ENCODE measurements at places on chromosomes 2 and 18.
A peak's percentile ranks its signal among the peaks of the same experiment; 100 is the strongest.

- peak; percentile 42 for DNase-seq
These were observed 5.2 kb downstream of the FHOD3 start for GRCh38 chr18:36302676-36303075.

GRCh38 chr18:62832282-62832681 is 116.9 kb downstream of the PHLPP1 start:
- DNase-seq = no peak

GRCh38 chr2:239065537-239065936 is 217.7 kb downstream of the TWIST2 start:
- DNase-seq = no peak

DNA sequence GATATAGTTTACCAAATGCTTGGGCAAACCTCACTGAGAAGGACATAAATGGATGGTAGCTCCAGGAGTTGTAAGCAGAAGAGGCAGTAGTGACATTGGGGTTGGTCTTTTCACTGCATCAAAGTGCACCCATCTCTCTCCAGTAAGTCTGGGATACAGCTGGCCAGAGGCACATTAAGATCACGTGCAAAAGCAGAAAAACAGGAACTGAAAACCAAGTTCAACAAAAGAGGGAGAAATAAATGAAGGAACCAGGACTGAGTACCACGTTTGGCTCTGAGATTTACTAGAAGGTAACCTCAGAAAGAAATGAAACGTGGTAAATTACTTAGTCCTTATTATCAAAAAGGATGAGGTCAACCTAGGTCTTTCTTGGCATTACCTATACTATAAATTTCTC is 259.2 kb downstream of the OSR1 start:
- DNase-seq = no peak

GRCh38 chr2:33307659-33308270 is 168.7 kb upstream of the RASGRP3 start:
- DNase-seq = no peak

GRCh38 chr2:79982445-79982844 is 322.1 kb downstream of the LRRTM1 start:
- DNase-seq = no peak

DNA sequence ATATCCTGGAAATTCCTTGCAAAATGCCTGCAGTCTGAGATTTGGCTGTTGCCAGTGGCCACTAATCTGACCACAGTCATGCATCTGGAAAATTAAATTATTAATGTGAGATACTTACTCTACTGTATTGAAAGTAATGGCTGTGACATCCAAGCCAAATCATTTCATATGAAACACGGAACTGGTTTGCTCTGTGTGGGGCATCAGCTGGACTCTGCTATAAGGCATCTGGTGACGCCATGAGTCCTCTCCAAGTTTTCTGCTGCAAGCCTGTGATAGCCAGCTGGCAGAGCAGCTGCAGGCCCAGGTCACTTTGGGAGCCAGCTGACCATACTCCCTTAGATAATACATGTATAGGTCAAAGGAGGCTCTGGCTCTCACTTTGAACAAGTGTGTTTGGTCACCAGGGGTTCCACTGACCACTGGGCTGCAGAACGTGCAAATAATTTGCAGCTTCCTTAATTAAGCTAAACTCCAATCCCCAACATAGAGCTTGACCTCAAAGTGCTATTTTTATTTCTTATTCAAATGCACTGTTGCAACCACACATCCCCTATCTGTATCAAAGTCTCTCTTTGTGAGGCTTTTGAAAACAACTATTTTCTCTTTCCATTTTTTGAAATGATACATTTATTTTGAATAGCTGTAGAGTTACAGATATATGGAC is 152.9 kb downstream of the NCKAP5 start:
- DNase-seq = no peak

- DNase-seq = peak; percentile 59
These were observed 650 bp downstream of the CCBE1 start for GRCh38 chr18:59696311-59697235.

- peak; percentile 49 for DNase-seq
These were observed 61.6 kb downstream of the ST3GAL5 start for GRCh38 chr2:85826990-85827878.

DNA sequence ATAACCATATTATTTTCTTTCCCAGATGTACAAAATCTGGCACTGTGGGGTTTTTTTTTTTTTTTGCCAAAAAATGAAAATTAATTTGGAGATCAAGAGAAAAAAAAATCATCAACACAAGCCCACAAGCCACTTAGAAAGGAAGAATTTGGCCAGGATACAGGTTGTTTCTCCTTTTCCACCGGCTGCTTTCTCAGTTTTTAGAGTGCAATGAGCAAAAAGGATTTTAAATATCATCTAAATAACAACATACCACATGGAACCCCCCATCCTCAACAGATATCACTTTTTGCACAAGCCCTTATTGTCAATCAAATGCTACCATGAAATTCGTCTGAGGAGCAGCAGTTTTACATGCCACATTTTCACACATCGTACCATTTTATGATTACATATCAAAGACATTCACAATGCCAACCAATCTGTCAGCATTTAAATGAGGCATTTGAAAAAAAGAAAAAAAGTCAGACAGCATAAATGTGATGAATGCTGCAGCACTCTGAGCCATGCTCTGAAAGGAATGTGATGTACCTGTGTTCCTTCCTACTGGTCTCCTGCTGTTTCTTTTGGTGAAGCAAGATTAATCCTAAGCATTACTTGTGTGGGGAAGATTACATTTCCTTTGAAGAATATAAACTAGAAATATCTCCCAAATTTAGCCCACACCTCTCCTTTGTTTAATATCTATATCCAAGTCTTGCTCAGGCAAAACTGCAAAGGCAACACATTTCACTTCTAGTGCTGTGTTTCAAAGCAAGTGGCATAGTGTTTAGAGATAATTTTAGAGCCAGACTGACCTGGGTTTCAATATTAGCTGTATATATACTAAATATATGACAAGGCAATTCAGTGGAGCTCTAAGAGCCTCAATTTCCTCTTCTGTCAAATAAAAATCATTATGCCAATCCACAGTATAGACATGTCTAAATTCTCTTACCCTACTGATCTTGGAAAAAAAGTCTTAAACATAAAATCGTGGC is 391.3 kb downstream of the CMPK2 start:
- DNase-seq = no peak

GRCh38 chr18:42513441-42513840 is 558.4 kb downstream of the PIK3C3 start:
- no peak for DNase-seq

GRCh38 chr2:218924757-218925156 is 34.7 kb upstream of the CDK5R2 start:
- no peak for DNase-seq

- DNase-seq = no peak
These were observed 22.9 kb upstream of the DARS1 start for GRCh38 chr2:136008205-136008865.

GRCh38 chr18:11256251-11256650 is 106.9 kb upstream of the PIEZO2 start:
- no peak for DNase-seq

- DNase-seq = no peak
These were observed 9.1 kb upstream of the TEX51 start for GRCh38 chr2:126889496-126890135.

- DNase-seq = no peak
These were observed 249.3 kb upstream of the APCDD1 start for GRCh38 chr18:10205151-10205550.

DNA sequence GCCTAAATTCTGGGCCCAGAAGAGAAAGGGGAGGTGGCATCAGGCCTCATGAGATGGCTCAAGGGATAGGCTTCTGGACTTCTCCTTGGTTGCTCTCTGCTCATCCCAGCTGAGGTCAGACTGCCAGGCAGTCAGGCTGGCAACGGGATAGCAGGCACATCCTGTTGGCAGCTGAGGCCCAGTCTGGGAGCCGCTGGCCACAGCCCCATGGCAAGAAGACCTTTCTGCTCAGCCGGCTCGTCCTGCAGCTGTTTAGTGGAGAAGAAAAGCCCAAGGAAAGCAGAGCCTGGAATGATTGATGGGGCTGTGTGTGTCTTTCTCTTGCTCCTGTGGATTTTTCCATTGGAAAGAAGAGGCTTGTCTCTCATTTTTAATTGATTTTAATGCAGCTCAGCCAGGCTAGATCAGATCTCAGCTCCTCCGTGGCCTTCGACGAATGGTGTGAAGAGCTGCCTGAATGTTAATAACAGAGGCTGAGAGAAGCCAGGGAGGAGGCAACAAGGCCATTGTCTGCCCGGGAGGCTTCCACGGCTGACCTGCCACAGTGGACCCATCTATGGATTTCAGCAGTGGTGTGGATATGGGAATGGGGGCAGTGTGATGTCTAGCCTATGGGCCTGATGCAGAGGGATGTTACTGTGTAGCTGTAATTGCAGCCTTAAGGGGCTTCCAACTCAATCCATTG is 99.5 kb downstream of the HS1BP3 start:
- no peak for DNase-seq

DNA sequence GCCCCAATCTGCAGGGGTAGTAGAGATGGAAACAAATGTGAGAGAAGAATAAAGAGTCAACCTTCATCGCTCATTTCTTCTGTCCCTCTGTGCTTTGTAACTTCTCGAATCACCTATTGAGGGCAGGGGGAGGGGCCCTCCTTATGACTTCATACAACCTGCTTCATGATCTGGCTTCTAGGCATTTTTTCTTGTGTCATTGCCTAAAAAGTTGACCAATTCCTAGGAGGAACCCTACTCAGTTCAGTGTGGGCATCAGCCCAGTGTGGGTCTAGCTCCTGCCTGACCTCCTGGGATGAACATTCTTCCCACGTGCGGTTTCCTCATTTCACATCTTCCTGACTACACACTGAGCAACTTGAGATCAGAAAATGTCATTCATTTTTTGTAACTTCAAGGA is 46.3 kb upstream of the CREB1 start:
- peak; percentile 72 for DNase-seq

DNA sequence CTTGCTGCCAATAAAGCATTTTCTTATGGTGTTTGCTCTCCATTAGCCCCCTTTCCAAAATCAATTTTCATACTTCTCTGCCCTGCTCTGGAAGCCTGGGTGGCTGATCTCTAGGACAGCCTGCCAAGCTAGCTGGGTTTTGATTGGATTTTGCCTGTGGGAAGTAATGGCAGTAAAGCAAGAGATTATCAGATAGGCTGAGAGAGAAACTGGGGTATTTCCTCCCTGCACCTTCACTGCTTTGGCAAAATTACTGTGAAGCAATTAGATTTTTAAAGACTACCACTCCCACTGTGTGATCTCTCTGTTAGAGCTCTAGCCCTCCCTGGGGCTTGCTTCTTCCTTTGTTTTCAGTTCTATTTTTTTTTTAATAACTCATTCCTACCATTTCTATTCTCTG is 223.8 kb downstream of the DLGAP1 start:
- no peak for DNase-seq

GRCh38 chr2:102046135-102046986 is 54.6 kb downstream of the IL1R2 start:
- peak; percentile 89 for DNase-seq

GRCh38 chr2:85913884-85914881 is 25.4 kb upstream of the ST3GAL5 start:
- peak; percentile 57 for DNase-seq

DNA sequence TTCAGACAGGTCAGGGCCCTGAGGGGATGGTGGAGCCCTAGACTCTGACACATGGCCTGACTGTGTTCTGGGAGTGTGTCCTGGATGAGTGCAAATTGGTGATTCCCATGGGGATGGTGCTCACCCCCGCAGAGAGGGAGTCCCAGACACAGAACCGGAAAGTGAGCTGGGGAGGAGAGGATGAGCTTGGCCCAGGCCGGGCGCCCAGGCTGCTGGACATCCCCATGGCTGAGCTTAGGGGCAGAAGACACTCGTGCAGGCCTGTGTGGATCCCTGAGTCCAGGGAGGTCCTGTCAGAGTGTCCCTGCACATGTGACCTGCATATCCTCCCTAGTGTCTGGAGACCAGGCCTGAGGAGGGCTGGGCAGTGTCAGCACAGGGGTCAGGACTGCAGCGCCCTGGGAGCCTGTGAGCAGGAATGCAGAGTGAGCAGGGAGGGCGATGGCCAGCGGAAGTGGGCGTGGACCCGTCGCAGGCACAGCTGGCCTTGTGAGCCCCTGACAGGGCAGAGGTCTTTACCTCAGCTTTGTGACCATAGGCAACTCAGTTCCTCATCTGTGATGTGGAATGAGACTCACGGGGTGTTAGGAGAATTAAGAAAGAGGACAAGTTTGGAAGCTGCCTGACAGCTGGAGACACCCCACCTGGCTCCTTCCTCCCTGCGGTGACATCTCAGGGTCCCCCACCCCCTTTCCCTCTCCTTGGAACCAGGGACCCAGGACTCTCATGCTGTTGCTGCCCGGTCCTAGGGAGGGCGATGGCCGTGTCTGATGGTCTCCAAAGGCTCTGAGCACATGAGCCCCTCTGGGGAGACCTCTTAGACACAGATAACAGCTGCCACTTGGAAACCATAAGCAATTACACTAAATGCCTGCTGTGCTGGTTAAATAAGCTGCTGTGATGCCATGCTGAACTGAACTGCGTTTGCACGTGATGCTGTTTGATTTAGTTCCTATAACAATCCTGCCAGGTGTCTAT is 62.6 kb upstream of the HS6ST1 start:
- no peak for DNase-seq

- no peak for DNase-seq
These were observed 25.5 kb downstream of the IGFBP2 start for GRCh38 chr2:216658757-216659156.

DNA sequence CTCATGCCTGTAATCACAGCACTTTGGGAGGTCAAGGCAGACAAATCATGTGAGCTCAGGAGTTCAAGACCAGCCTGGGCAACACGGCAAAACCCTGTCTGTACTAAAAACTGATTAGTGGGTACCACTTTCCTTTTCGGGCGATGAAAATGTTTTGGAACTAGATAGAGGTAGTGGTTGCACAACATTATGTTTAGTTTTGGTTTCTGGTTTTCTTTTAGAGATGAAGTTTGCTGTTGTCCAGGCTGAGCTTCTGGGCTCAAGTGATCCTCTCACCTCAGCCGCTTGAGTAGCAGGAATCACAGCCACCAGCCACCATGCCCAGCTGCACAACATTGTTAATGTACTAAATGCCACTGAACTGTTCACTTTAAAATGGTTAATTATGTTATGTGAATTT is 27.6 kb downstream of the AAK1 start:
- DNase-seq = no peak

- DNase-seq = no peak
These were observed 182.4 kb downstream of the SUCLG1 start for GRCh38 chr2:84276590-84277255.
